ENCODE measurements at places on chromosomes 16 and 17.
A peak's percentile ranks its signal among the peaks of the same experiment; 100 is the strongest.

GRCh38 chr16:87325423-87325858 is 8.2 kb upstream of the C16orf95 start:
- no peak for DNase-seq

GRCh38 chr17:55384643-55385232 is 36.9 kb downstream of the MMD start:
- no peak for DNase-seq

GRCh38 chr16:15644267-15644961 is 1.5 kb upstream of the MARF1 start:
- DNase-seq = no peak

GRCh38 chr17:63516910-63517824 is 6.0 kb upstream of the KCNH6 start:
- peak; percentile 30 for DNase-seq

- no peak for DNase-seq
Measured at GRCh38 chr17:17970699-17971430, 1.3 kb downstream of the TOM1L2 start.

GRCh38 chr17:46768540-46768870 is 50.0 kb downstream of the WNT3 start:
- DNase-seq = no peak

- DNase-seq = no peak
Measured at GRCh38 chr16:46848768-46849764, 18.1 kb upstream of the C16orf87 start.

DNA sequence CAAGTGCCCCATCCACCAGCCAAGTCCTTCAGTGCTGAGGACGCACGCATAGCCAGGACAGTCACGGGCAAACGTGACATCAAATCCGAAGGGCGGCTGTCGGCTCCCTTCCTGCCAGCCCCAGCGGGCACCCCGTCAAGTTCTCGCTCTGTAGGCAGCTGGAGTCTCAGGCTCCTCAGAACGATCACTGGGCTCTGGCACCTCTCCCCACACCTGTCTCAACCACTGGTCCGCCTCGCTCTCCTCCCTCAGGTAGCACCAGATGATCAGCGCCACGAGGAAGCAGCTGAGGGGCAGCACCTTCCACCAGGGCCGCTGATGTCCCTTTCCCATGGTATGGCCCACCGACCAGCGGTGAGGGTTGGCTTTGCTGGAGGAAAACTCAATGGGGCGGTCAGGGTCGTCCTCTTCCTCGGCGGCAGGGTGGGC is 422 bp downstream of the UQCC4 start:
- no peak for DNase-seq

GRCh38 chr16:58459344-58460218 is 40.4 kb upstream of the NDRG4 start:
- peak; percentile 74 for DNase-seq

- DNase-seq = no peak
Measured at GRCh38 chr17:55687037-55687436, 35.6 kb downstream of the TMEM100 start.

DNA sequence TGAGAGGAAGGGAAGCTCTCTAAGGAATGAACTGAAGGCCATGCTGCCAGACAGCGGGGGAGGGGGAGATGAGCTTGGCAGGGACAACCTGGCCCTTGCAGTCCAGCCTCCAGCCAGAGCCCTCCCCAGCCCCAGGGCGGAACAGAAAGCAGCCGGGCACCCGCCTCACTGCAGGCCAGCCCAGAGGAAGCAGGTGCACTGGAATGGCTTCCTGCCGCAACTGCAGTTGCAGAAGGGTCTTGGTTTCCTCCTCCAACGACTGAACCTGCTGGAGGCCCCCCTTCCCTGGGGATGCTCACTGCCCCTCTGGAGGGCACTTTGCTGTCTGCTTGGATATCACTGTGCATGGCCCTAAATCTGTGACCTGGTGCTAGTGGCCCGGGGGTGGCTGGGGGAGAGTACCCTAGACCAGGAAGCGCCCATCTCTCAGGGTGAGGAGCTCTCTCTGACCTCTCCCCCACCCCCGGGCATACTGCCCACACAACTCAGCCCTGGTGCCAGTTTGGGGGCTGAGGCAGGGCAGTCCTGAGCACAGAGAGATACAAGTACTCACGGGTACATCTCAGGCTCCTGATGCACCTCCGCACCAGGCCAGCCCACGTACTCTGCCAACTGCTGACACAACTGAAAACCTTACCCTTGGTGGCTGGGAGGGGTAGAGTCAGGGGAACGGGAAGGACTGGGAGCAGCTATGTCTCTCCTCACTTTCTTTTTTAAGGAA is 41.1 kb downstream of the MYO18A start:
- DNase-seq = peak; percentile 67

DNA sequence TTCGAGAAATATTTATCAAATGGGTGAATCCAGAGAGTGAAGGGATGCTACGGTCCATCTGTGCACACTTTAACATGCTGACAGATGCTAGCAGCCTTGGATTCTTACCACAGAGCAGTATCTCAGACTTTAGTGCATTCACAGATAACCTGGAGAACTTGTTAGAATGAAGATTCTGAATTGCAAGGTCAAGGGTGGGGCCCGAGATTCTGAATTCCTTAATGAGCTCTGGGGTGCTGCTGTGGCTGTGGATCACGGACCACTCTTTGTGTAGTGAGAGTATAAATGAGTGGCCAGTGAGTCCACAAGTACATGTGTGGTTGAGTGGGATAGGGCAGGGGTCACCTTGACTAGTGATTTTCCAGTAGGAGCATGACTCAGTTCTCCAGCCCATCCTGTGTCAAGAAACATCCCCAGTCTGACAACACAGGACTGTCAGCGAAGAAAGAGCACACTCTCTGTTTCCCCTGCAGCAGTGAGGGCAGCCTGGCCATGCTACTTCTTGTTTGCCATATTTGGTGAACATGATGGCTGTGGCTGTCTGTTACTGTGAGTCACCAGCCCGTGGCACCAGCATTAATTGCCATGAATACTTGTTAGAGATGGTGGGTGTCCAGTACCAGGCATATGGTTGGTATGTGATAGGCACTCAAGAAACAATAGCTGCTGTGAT is 13.0 kb upstream of the SALL1 start:
- no peak for DNase-seq

DNA sequence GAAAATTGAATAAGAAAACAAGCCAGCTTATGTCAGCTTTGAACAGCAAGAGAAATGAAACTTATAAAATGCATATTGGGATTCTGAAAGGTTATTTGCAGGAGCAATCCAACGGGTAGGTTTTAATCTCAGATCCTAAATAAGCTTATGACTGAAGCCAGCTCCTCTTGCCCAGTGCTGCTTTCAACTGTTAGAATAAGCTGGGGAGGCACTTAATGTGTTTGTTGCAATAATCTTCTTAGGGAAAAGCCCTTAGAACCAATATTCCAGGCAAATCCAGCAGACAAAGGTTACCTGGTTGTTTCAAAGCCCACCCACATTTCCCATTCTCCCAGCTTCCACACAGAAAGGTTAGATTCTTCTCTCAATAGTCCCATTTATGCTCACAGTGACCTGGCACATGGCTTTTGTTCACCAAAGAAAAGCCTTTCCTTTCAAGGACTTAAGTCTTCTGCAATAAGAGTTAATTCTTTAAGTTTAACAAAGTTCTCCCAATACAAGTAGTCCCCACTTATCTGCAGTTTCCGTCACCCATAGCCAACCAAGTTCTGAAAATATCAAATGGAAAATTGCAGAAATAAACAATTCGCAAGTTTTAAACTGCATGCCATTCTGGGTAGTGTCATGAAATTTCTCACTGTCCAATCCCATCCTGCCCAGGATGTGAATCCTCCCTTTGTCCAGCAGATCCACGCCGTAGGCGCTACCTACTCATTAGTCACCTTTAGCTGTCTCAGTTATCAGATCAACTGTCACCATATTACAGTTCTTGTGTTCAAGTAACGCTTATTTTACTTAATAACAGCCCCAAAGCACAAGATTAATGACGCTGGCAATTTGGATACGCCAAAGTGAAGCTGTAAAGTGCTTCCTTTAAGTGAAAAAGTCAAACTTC is 5.9 kb downstream of the TEX2 start:
- DNase-seq = no peak

DNA sequence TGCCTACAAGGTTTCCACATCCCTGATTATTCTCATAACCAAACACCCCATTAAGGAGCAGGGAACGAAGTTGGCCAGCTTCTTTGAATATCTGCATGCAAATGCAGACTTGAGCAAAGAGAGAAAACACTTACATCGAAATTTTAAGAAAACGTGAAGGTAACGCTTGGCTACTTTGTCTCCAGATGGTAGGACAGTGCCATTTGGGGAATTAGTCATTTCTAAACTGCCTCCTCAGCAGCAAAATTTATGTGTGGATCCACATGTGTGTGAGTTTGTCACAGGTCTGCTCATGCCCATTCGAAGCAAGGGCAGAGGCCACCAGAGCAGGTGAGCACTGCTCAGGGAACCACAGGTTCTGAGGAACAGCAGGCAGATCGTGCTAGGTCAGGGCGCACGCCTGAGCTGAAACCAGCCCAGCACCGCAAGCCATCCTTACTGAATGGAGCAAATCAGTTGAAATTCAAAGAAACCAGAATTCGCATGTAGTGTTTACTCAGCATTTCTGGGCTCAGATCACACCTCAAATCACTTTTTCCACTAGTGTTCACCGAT is 80.1 kb downstream of the SOCS1 start:
- DNase-seq = peak; percentile 68

DNA sequence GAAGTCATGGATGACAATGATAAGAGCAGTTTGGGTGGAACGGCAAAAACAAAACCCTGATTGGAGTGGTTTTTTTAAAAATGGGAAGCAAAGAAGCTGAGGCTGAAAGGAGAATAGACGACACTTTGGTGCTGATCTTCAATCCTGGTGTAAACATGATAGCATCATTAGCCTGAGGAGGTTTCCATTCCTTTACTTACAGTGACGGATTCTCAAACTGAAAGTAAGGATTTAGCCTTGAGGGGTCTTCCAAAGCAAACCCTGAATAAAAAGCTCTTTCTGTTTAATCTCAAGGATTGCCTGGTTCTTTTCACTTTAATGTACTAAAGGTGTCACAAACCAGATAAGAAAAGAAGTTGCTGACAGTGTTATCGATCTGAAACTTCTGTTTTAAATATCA is 69.3 kb downstream of the KCNJ2 start:
- DNase-seq = no peak

DNA sequence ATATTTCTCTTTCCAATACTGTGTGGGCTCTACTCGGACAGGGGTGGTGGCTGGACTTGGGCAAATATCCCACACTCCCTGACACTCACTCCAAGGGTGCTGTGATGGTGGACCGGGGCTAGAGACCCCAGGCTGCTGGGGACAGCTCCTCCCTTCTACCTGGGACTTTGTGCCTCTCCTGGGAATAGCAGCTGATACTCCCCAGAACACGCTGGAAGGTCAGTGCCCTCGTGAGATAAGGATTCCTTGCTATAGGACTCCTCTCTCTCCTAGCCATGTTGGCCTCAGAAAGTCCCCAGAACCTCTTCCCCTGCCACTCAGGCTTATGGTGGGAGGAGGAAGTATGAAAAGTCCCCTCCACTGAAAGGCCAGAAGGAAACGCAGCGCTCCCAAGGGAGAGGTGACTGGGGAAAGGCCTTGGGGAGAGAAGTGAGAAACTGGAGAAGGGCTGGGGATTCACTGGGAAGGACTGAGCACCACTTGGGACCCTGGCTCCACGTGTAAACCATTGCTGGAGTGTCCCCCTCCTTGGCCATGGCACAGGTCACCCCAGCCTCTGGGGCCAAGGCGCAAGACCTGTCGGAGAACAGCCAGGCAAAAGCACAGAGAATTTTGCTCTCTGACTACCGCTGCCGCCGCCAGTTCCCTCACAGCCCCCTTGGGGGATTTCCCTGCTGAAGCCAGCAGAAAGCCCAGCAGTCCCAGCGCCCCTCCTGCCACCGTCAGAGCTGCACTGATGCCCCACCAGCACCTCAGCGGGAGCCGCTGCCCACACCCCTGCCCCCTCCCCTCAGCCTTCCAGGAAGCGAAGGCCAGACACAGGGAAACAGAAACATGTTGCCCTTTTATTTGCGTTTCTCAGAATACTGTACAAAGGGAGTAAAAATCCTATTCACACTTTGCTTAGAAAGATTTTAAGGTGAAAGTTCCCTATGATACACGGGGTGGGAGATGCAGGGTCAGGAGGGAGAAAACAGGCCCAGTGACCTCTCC is 2.1 kb upstream of the GSDMB start:
- DNase-seq = peak; percentile 62

DNA sequence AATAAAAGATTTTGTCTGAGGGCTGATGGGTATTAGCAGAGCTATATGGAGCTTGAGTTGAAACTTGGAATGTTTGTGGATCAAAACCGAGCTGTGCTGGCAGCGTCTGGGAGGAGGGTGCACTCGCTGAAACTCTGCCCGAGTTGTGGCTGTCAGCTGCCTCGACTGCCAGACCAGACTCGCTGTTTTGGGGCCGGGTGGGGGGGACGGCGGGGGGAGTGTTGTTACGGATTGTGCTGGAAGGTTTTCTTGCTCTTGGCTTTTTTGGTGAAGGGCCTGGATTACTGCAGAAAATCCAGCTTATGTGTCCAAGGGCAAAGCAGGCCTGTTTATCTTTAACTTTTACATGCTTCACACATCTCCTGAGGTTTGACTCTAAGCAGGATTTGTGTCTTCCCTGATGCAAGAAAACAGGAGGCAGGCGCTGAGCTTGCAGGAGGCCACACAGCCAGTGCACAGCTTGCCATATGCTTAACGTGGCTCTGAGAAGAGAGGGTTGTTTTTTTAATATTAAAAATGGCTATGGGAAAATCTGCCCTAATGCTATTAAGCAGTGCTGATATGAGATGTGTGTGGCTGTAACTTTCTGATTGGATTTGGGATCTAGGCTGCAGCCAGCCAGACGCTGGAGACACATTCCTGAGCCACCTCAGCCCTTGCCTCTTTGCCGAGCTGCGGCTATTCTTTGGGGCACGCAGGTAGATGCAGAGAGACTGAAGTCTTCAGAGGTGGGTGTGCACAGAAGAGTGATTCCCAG is 20.5 kb upstream of the RPTOR start:
- DNase-seq = no peak

DNA sequence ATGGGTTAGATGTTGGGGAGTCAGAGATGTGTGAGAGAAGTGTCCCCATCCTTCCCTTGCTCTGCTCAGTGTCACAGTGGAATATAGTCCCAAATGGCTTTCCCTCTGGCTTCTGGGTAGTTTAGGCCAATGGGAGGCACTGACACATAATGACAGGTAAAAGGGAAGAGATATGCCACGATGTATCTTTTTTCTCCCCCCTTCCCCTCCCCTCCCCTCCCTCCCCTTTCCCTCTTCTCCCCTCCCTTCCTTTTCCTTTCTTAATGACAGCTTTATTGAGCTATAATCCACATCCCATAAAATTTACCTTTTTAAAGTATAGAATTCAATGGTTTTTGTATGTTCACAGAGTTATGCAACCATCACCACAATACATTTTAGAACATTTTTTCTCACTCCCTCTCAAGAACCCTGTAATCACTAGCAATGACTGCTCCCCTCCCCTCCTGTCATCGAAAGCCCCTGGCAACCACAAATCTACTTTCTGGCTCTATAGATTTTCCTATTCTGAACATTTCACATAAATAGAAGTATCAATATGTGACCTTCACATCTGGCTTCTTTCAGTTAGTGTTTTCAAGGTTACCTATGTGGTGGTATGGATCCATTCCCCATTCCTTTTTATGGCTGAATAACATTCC is 617 bp upstream of the CCR7 start:
- DNase-seq = no peak
